Right hindlimb (tissue), 1 donor: ENCODE measurements at places on chromosomes 3 and 15.

DNA sequence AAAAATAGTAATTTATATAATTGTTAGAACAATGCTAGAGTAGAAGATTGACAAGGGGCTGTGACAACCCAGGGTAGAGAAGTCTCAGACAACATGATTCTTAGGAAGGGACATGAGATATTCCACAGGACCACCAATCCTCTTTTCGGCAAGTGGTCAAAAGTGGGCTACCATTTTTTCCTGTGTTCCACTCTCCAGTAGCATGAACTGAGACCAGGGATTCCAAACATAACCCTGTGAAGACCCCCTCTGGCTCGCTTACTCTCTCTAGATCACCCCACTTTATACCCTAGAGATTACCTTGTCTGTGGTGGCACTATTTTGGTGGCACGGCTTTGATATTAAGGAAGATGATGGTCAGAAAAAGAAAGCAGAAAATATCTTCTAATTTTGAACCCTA is 960 bp downstream of the GCSAM start:
- DNase-seq = no peak

DNA sequence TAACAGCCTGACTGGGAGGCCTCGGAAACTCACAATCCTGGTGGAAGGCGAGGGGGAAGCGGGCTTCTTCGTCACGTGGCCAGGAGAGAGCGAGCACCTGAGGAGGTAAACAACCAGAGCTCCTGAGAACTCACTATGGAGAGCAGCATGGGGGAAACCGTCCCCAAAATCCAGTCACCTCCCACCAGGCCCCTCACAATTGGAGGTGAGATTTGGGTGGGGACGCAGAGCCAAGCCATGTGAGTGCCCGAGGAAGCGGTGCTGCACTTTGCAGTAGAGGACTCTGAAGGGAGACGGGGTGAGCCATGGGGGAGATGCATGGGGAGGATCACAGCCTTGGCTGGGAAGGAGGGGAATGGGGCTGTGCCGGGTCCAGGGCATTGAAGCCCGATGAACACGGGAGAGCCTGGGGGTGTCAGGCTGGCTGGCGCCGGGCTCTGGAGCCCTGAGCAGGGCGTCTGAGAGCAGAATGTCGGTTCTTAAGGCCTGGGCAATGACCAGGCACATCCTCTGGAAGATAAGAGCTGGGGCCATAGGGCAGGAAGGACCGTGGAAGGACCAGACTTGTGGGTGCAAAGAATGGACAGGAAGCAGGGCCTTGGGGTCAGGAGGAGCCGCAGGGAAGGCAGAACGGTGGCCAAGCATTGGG is 117.7 kb downstream of the GABRG3 start:
- DNase-seq = no peak

GRCh38 chr15:56984681-56985481 is 66.4 kb downstream of the TCF12 start:
- DNase-seq = no peak

DNA sequence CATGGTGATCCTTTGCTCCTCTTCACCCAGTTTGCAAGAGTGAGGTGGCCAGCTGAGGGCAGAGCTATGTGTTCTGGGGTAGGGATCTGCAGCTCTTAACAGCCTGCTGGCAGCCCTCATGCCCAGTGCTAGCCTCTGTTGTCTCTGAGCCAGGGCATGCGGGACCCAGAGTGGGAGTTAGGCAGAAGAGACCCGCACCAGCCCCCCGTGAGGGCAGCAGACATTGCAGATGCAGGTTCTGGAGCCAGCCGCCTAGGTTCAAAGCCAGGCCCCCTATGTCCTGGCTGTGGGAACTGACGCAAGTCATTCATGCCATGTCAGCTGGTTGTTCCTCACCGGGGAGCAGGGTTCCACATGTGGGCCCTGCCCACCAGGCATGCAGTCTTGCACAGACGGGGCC is 74.7 kb downstream of the DNAJB8 start:
- DNase-seq = no peak
